SJSA1 (cell line): ENCODE measurements at places on chromosomes 7 and 10.

DNA sequence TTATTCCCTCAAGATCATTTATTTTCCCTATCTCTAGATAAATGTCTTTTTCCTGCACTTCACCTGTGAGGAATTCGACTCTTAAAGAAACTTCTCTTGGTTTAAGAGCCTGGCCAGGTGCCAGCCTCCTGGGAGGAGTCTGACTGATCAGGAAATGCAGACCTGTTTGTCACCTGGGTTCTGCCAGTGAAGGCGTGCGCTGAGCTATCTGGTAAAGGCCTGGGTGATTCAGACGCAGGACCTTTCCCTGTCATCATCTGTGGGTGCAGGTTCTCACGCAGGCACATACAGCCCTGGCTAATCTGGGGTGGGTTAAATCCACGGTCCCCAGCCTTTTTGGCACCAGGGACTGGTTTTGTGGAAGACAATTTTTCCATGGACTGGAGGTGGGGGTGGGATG is 65.3 kb upstream of the AQP1 start:
- DNase-seq = no peak

- DNase-seq = no peak
Measured at GRCh38 chr10:33099748-33100147, 141.7 kb upstream of the ITGB1 start.

GRCh38 chr10:78756604-78757343 is 312.0 kb upstream of the ZMIZ1 start:
- peak; percentile 89 for DNase-seq

DNA sequence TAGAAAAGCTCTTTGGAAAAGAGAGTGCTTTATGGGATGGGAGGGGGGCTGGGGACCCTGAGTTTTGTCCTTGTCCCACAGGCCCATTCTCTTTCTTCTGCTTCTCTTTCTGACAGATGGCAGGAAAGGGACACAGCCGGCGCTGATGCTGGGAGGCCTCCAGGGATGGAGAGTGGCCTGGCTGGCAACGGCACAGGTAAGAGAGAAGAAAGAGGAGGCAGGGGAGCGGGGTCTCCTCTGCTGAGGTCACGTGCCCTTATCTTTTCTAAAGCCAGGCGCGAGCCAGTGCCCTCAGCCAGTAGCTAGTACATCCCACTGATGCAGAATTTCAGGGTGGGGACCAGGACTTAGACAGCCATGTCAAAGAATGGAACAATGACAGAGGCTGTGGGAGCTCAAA is 9.2 kb downstream of the ZNF775 start:
- DNase-seq = no peak

GRCh38 chr10:6640433-6641040 is 60.5 kb upstream of the PRKCQ start:
- DNase-seq = no peak

DNA sequence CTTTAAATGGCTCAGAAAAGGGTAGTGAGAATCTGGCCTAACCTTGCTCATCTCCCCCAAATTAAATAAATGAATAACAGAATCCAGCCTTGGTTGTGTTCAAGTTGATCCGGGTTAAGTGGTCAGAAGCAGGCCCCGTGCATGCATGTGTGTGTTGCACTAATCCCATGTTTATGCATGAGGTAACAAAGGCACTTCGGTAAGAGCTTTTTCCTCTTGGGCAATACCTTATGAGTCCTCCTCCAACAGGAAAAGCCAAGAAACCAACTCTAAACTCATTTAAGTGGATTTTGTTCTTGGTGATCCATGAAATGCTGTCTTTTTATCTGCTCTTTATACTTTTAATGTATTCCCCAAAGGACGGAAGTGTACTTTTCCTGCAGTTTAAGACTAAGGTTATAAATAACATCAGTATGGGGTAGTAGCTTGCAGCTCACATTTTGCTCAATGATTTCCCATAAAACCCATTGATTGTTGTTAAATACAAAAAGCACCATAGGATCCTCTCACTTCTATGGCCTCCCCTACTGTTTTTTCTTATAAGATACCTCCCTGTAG is 104.9 kb upstream of the YAE1 start:
- DNase-seq = no peak

- DNase-seq = peak; percentile 87
Measured at GRCh38 chr7:47327698-47328391, 254.1 kb downstream of the TNS3 start.

- DNase-seq = no peak
Measured at GRCh38 chr10:43350686-43351085, 20.8 kb upstream of the FXYD4 start.

GRCh38 chr7:4006687-4007086 is 675.4 kb upstream of the FOXK1 start:
- DNase-seq = no peak

DNA sequence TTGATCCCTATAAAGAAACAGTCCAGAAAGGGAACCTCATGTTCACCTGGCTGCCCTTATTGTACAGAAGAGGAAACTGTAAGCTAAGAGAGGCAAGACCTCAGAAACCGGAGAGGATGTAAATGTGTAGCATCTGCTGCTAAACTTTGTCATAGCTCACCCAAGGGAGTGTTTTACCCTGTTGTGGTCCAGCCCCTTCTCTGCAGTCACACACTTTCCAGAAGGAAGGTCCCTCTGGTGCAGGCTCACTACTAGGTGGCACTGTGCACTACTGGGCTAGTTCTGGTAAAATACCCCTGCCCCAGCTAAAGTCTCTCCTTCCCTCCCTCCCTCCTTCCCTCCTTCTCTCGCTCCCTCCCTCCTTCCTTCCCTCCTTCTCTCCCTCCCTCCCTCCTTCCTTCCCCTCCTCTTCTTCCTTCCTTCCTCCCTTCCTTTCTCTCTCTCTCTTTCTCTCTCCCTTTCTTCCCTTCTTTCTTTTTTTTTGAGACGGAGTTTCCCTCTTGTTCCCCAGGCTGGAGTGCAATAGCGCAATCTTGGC is 42.5 kb upstream of the LCOR start:
- no peak for DNase-seq

- DNase-seq = no peak
Measured at GRCh38 chr10:6022660-6023059, 39.5 kb downstream of the IL2RA start.

GRCh38 chr7:74069086-74069541 is 14.5 kb upstream of the LIMK1 start:
- no peak for DNase-seq

GRCh38 chr7:71133232-71133622 is 1.3 kb downstream of the GALNT17 start:
- no peak for DNase-seq

- no peak for DNase-seq
Measured at GRCh38 chr7:114678116-114678515, 243.8 kb upstream of the MDFIC start.

DNA sequence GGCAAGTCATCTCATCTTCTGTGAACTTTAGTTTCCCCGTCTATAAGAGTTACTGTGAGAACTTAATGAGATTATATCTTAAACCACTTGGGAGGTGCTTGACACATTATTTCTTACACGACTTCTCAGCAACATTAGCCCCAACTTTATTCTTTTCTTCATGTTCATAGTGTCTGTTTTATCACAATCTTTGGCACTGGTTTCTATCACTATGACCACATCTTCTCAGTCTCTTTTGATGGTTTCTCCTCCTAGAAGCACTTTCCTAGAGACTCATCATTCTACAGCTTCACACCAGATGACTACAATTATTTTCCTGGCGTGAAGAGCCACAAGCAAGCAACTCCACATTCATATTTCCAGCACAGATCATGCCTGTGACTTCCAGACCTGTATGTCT is 26.5 kb upstream of the BET1 start:
- DNase-seq = no peak

GRCh38 chr10:4399556-4399955 is 426.5 kb upstream of the AKR1E2 start:
- no peak for DNase-seq

GRCh38 chr10:102452672-102453340 is 1.5 kb upstream of the C10orf95 start:
- peak; percentile 59 for DNase-seq

GRCh38 chr7:44194069-44194468 is 4.8 kb upstream of the GCK start:
- DNase-seq = no peak

DNA sequence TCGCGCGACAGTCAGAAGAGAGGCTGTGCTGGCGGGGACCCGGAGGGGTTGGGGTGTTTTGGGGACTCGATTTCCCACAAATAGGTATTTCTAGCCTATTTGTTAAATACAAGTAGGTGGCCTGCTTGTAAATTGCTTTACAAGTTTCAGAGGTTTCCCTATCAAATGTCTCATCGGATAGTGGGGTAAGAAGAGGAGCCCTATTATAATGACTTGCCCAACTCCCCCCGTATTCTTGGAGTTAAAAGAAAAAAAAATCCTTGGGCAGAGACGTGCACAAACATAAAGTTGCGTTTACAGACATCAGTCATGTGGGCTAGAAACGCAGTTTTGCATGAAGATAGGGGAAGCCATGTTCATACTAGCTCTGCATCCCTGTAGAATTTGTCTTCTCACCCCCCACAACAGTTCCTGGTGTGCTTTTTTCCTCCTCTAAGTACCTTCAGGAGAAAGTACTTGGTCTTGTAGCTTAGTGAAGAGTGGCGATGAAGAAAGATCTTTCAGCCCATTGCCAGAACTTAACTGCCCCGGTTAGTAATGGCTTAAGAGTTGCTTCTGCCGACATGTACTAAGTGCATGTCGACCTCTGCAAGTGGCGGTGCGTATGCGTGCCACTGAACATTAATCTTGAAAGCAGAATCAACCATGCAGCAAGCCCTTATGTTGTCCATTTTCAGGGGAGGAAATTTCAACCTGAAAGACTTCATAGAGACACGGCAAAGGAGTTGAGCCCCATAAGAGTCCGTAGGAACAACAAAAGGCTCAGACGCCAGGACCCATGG is 832 bp upstream of the TIAL1 start:
- DNase-seq = no peak

DNA sequence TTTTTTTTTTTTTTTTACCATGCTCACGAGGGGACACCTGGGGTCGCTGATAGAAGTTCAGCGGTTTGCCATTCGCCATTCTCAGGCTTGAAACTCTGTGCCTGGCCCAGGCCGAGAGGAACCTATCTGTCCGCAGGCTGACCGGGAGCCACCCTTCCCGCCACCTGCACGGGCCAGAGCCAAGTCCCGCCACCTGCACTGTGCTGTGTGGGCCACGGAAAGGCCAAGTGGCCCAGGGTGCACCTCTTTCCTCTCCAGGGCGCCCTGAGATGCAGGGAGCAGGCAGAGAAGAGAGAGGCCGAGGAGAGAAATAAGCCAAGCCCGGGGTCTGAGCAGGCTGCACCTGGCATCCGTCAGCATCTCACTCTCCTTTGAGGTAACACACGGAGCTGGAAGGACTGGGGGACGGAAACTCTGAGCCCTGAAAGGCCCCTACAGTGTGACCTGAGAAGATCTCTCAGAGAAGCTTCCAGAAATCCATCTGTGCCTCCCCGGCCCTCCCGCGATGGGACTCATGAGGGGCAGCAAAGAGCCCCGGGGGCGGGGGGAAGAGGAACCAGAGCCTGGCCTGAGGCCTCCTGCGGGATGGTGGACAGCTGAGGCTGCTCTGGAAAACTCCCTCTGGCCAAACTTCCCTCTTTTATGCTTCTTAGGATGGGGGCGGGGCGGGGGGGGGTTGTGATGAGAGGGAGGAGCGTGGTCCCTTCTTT is 46.6 kb downstream of the PRKAG2 start:
- DNase-seq = no peak

DNA sequence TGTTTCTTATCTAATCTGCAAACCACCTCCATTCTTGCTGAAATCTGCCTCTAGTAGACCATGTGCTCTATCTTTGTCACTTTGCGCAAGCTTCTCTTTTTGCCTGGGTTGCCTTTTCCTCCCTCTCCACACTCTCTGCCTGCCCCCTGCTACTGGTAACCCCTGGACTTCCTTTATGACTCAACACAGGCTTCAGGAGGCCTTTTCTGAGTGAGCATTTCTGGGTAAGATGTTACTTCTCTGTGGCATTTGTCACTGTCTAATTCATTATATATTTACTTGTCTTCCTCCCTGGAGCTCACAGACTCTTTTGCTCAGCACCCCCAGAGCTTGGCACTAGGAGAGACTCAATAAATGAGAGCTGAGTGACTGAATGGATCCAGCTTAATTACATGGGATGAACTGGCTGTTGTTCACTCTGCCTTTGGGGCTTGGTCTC is 8.4 kb downstream of the GOLGA7B start:
- DNase-seq = no peak

GRCh38 chr7:24980534-24981170 is 674 bp upstream of the OSBPL3 start:
- no peak for DNase-seq

GRCh38 chr10:75396631-75397495 is 4.7 kb downstream of the ZNF503 start:
- DNase-seq = no peak

GRCh38 chr10:30596013-30596412 is 33.5 kb downstream of the LYZL2 start:
- DNase-seq = no peak

DNA sequence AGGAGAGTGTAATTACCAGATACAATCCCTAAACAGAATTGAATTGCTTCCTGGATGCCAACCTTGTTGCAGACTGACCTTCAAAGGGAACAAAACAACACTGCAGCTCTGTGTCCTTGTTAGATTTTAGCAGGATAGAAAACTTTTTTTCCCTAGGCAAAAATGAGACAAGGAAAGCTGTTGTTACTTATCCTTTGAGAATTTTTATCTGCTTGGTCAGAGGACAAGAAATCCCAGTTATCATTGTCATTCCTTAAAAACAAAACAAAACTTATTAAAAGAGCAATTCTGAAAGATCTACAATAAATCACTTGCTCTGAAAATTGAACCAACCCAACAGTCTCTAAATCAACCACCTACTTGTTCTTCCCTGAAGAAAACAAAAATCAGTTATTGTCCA is 652.6 kb downstream of the REEP3 start:
- DNase-seq = no peak

DNA sequence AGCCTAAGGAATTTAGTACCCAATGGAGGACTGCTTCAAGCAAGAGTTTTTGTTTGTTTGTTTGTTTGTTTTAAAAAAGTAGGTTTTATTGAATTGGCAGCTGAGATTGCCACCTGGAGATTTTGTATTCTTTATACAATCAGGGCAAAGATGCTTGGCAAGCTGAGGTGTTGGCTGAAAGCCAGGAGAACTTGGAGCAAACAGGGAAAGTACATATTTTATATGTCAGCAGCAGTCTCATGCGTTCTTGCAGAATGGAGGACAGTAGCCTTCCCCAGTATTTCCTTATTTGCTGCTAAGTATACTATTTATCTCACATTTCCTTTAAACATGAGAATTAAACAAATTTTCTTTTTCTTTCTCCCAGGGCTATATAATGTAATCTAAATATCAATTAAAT is 22.6 kb upstream of the ICA1 start:
- DNase-seq = no peak

- DNase-seq = no peak
Measured at GRCh38 chr7:27871086-27871485, 131.1 kb downstream of the TAX1BP1 start.
